Stimulated activated CD4-positive, alpha-beta T cell treated with anti-CD3 and anti-CD28 coated beads, Interleukin-12 subunit alpha, Interleukin-12 subunit beta, amount 100 ng/mL, for 4 hours (primary cell): ENCODE measurements at places on chromosomes 7 and 10.

DNA sequence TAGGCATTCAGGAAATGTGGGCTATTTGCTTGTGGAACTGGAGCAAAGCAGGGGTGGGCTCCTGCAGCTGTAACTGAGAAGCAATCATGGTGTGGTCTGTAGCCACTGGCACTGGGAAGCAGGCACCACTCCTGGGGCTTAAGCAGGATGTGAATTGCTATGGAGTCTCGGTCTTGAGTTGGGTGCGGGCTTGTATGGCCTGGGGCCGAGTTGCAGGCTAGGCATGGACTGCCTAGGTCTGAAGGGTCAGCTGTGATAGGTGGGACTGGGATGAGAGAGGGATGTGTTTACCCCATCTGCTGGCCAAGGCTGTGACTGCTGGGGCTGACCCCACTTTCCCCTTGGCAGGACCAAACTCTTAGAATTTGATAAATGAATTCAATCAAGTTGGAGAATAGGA lies 43.0 kb downstream of the ADCY1 start:
- no peak for DNase-seq

GRCh38 chr7:29063236-29063635 lies 83.1 kb downstream of the CPVL start:
- no peak for DNase-seq

DNA sequence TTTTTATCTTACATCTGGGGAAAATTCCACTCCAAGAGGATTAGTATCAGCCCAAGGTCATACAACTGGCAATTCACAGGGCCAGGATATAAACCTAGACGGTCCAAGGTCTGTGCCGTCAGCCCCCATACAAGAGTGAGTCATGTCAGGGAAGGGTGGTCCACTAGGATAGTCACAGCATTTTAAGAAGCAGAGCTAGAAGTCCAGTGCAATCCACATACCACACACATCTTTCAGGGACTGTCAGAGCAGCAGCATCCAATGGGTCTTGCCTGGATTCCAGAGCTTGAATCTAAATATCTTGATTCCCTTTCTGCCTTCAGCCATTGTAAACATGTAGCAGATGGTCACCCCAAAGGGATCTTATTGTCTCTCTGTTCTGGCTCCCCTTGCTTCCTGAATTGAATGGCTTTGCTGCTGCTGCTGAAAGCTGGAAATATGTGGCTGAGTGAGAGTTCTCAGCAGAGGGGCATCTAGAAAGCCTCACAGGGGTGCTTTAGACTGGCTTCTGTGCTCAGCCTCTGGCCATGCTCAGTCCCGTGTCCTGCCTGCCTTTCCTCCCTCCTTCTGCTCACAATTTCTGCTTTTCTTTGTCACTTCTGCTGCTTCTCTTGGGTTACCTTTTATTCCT lies 9.9 kb upstream of the OR6V1 start:
- no peak for DNase-seq

DNA sequence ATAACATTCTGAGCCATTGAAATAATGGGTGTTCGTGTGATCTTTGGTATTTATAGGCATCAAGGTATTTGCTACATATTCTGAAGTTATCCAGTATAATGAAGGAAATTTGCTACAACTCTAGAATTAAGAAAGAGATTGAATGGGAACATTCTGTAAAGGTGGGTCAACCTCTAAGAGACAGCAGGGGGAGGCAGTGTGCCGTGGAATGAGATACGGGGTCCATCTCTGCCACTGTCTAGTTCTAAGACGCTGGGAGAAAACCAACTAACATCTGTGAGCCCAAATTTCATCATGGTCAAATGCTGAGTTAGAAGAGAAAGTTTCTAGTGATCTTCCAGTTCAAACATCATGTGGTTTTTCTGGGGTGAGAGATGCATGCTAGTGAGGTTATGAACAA lies 368.9 kb downstream of the SORCS1 start:
- no peak for DNase-seq

- DNase-seq = no peak
Observed at GRCh38 chr7:2760098-2760889, 72.3 kb downstream of the AMZ1 start.

GRCh38 chr10:127976286-127976685 lies 69.4 kb downstream of the PTPRE start:
- no peak for DNase-seq

- no peak for DNase-seq
Observed at GRCh38 chr10:24440817-24441797, 232.2 kb downstream of the KIAA1217 start.

- DNase-seq = no peak
Observed at GRCh38 chr7:40571796-40572195, 437.0 kb downstream of the SUGCT start.

- no peak for DNase-seq
Observed at GRCh38 chr10:63437116-63437949, 28.4 kb downstream of the JMJD1C start.

DNA sequence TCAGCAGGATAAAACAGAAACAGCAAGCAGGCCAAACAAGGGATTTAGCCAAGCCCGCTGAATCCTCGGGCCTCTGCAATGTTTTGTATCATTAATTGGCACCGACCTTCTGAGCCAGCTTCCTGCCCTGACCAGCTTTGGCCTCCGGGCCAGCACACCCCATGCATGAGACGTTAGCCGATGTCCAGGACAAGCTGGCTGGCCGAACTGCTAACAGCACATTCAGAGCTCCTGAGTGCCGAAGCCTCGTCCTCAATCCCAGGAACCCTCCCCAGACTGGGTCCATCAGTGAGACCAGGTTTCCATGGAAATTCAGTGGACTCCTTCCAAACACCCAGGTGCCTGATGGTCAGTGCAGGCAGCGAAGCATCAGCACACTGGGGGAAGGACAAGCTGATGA lies 134.3 kb upstream of the PFKP start:
- no peak for DNase-seq

DNA sequence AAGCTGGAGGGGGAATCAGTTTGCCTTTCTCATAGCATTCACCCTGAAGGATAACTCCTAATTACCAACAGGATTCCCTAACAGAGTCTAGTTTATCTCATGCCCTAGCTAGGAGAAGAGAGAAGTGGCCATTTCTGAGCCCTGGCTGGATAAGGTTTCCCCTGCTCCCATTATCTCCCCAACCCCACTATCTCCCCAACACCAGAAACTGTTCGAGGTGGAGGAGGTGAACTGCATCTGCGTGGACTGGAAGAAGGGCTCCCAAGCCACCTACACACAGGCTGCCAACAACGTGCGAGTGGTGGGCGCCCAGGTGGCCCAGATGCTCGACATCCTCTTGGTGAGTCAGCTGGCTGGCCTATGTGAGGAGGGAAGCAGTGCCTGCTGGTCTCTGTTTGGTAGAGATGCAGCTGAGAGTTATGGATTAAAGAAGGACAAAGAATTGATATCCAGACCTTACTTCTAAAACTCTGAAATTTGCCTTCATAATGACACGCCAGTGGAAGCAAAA lies 3.8 kb downstream of the PNLIPRP1 start:
- DNase-seq = no peak

DNA sequence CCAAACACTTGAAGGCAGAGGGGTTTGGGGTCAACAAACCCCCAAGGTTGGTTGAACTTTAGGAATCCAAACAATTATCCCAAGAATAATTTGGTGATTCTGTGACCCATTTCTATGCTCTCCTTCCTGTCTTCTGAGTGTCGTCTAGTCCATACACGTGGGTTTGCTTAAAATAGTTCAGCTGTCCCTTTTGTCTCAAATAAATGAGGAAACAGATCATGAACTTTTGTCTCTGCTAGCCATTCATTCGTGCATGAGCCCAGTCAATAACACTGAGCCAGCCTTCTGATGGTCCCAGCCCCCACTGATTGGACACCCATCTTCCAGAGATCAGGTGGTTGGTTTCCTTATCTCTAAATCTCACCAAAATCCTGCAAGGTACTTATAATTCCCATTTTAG lies 255.4 kb downstream of the PRPF18 start:
- no peak for DNase-seq

DNA sequence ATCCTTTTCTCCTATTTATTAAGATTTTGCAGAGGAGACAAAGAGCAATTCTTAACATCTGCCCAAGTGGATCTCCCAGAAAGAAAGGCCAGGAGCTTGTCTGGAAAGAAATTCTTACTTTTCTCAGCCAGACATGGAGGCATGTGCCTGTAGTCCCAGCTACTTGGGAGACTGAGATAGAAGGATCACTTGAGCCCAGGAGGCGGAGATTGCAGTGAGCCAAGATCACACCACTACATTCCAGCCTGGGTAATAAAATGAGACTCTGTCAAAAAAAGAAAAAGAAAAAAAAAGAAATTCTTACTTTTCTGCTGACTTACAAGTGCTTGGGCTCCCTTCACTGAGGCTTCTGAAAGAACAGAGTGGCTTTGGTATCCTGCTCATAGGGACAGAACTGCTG lies 2.4 kb upstream of the CYP3A43 start:
- DNase-seq = no peak

DNA sequence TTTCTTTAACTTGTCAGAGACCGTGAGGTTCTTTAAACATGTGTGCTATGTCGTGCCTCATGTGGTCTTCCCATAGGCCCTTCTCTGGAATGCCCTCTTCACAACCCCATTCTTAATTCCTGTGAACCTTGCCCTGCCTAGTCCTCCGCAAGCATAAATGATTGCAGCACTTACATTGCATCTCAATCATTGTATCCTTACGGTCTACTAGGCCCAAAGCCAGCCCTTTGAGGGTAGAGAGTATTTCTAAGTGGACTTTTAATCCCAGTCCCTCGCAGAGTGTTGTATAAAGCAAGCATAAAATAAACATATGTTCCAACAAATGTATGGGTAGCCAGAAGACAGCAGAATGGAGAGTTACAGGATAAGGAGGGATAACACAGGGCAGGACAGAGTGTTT lies 92.1 kb upstream of the FAM133B start:
- DNase-seq = no peak

DNA sequence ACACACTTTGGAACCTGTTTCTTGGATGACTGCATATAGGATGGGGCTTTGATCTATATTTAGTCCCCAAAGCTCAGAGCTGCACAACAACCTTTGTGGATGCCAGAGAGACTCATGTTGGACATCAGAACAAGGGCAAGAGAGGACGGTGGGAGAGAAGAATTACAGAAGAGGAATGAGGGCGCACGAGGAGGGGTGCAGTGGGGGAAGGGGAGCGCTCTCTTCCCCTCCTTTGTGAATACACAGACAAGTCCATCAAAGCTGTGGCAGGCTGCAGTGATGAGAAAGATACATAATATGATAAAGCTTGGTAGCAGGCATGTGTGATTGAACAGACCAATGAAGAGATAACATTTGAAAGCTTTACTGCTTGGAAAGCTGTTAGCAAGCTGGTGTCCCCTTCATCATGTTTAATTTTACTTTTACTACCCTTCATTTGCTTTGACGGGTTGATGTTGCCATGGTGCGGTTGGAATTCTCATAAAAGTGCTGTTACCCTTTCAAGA lies 857.8 kb downstream of the KCNMA1 start:
- no peak for DNase-seq

DNA sequence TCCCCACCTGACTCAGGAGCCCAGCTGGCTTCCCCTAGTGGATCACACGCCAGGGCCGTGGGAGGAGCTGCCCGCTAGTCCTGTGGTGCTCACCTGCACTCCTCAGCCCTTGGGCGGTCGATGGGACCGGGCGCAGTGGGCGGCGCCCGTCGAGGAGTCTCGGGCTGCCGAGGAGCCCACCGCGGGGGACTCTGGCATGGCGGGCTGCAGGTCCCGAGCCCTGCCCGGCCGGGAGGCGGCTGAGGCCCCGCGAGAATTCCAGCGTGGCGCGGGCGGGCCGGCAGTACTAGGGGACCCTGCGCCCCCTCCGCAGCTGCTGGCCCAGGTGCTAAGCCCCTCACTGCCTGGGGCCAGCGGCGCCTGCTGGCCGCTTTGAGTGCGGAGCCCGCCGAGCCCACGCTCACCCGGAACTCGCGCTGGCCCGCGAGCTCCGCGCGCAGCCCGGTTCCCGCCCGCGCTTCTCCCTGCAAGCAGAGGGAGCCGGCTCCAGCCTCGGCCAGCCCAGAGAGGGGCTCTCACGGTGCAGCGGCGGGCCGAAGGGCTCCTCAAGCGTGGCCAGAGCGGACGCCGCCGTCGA lies 367.9 kb downstream of the TYW1 start:
- DNase-seq = no peak

DNA sequence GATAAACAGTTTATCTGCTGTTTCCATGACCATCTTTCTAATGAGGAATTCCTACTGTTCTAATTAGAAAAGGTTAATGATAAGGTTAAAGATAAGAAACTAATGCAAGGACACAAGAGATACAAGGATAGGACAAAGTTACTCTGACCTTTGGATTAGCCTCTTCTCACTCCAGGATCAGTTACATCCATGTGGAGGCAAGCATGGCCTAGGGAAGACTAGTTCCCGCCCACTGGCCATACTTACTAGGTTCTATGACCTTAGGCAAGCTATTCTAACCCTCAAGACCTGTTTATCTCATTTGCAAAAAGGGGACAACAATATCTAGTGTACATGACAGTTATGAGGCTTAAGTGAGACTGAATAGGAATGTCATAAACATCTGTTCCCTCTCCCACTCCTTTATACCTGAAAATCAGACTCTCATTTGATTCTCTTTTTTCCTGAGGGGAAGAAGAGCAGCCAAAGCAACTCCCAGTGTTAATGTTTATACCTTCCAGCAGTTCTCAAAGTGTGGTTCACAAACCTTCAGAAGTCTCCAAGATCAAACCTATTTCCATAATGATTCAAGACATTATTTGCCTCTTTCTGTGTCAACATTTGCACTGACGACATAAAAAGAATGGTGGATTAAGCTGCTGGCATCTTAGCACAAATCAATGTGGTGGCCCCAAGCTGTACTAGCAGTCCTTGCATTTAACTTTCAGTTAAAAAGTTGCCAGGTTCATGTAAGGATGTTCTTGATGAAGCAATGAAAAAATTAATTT lies 72.0 kb downstream of the SRPK2 start:
- DNase-seq = no peak

- no peak for DNase-seq
Observed at GRCh38 chr10:114825513-114826253, 4.1 kb downstream of the FHIP2A start.

- DNase-seq = no peak
Observed at GRCh38 chr7:120218712-120219111, 54.3 kb upstream of the KCND2 start.
